SJSA1 (cell line): ENCODE measurements at places on chromosomes 3 and 15. TPM values are rescaled to one million over a fixed set of nuclear protein-coding genes. Genes with fewer than 3 reads are reported as not detected.
A peak's percentile ranks its signal among the peaks of the same experiment; 100 is the strongest.

Gene IL17RB
- total RNA-seq: not detected in 2 replicates

Gene TAGLN3
- not detected in 2 replicates for total RNA-seq

Gene STRA6
- total RNA-seq: 0.18 TPM in 1 of 2 replicates, not detected in the other

Gene GPR160
- total RNA-seq: 0.89 TPM in 1 of 2 replicates, not detected in the other

Gene ASB14
- not detected in 2 replicates for total RNA-seq

Gene BSN
- 0.05 TPM in 1 of 2 replicates, not detected in the other for total RNA-seq

- H3K27me3 ChIP-seq: no peaks in the 10 kb centered on the region
- no peak overlapping the region for H3K4me3 ChIP-seq
- no peak for DNase-seq
Measured at GRCh38 chr15:49215768-49216739, 46.0 kb downstream of the GALK2 start.

DNA sequence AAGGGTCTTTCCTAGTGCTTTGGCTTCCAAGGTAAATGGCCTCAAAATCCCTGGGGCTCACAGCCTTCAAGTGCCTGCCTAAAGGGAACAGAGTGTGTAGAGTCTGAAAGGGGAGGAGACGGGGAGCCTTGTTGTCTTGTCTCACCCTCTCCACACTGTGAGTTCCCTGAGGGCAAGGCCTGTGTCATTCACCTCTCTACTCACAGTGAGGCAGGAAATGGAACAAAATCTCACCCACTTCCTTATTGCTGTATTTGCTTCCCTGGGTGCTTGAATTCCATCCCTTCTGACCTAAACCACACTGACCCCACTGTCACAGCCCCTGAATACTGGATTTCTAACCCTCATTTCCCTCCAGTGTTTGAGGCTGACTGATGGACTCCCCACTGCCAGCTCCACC lies 197.5 kb downstream of the EPHB1 start:
- no peak overlapping the region for H3K27ac ChIP-seq
- H3K27me3 ChIP-seq: 0 out of 2 replicates have a peak, but pooled peaks cover 5% of the 10 kb centered on the region
- H3K4me3 ChIP-seq: no peak overlapping the region
- no peaks in the 10 kb centered on the region for H3K36me3 ChIP-seq

GRCh38 chr15:52010633-52011595 lies 8.1 kb upstream of the MAPK6 start:
- peak overlapping the region; percentile 37 for H3K27ac ChIP-seq
- no peaks in the 10 kb centered on the region for H3K36me3 ChIP-seq
- H3K4me3 ChIP-seq: no peak overlapping the region

DNA sequence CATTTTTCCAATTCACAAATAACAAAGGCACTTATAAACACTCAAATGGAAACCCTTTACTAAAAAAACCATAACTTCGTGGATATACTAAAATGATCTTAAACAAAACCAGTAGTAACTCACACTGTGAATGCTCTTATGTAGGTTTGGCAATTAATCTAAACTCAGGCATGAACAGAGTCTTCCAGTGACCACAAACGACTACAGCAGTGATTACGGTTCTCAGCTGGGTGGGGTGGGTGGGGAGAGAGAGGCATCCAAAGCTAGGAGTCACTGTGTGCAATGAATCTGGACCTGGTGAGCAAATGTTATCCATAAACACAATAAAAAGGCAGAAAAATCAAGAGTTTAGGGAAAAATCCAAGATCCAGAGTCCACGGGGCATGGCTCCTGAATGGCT lies 21.3 kb downstream of the SLC12A8 start:
- H3K27me3 ChIP-seq: no peaks in the 10 kb centered on the region
- H3K27ac ChIP-seq: no peak overlapping the region
- DNase-seq: no peak
- H3K4me3 ChIP-seq: no peak overlapping the region

DNA sequence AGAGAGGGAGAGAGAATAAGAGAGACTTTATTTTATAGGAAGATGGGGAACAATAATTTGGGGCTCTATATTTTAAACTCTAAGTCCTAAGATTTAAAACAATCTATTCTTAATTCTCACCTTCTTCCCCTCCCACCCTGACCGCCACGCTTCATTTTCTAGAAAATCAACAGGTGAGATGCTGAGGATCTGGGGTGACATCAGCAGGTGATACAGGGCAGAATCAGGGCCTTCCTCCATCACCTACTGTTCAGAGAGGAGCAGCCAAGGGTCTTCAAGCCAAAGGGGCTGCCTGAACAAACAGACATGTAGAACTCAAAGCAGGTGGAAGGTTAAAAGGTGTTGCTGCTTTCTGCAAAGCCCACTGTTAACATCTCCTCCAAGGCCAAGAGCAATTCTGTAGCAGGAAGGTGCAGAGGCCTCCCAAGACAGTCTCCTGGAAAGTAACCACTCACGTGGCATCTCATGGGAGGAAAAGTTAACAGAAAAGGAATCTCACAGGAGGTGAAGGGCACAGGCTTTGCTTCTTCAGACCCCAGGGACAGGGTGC lies 183.6 kb upstream of the TLE3 start:
- no peaks in the 10 kb centered on the region for H3K36me3 ChIP-seq
- H3K27me3 ChIP-seq: no peaks in the 10 kb centered on the region
- H3K4me1 ChIP-seq: no peaks in the 10 kb centered on the region; the same call in 1 of the 2 replicates
- no peak for DNase-seq
- H3K4me3 ChIP-seq: no peak overlapping the region
- H3K27ac ChIP-seq: no peak overlapping the region

DNA sequence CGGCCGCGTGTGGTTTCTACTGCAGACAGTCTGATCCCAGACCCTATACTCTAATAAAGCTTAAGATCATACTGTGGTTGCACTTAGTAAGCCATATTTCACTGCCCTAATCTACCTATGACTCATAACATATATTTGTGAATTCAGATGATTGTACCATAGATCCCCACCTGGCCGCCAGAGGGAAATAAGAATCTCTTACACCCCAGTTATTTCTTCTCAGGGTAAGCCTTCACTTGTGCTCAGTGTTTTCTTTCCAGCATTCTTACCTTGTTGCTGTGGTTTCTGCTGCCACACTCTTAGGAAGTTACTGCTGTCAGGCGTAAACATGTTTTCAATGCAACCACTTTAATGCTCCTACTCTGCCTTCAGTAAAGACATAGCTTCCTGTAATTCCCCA lies 105.9 kb downstream of the B3GALNT1 start:
- no peak overlapping the region for H3K27ac ChIP-seq
- H3K27me3 ChIP-seq: no peaks in the 10 kb centered on the region
- no peak overlapping the region for H3K4me3 ChIP-seq
- no peak for DNase-seq

GRCh38 chr3:129727707-129728106 lies 121.2 kb upstream of the PLXND1 start:
- H3K27me3 ChIP-seq: no peaks in the 10 kb centered on the region
- peaks cover 5% of the 10 kb centered on the region for H3K4me1 ChIP-seq
- no peaks in the 10 kb centered on the region for H3K36me3 ChIP-seq
- H3K27ac ChIP-seq: no peak overlapping the region

GRCh38 chr3:146077181-146077580 lies 83.8 kb downstream of the PLOD2 start:
- H3K27me3 ChIP-seq: no peaks in the 10 kb centered on the region; the same call in 1 of the 2 replicates
- peak; percentile 35 for DNase-seq
- peaks cover 13% of the 10 kb centered on the region for H3K4me1 ChIP-seq
- peak overlapping the region; percentile 13; the same call in 1 of the 2 replicates for H3K27ac ChIP-seq

- H3K36me3 ChIP-seq: peaks cover 9% of the 10 kb centered on the region
- no peak overlapping the region for H3K4me3 ChIP-seq
- no peaks in the 10 kb centered on the region for H3K27me3 ChIP-seq
- no peak overlapping the region for H3K27ac ChIP-seq
- H3K4me1 ChIP-seq: peaks cover 6% of the 10 kb centered on the region
Measured at GRCh38 chr15:77032647-77033416, 37.9 kb downstream of the PSTPIP1 start.

DNA sequence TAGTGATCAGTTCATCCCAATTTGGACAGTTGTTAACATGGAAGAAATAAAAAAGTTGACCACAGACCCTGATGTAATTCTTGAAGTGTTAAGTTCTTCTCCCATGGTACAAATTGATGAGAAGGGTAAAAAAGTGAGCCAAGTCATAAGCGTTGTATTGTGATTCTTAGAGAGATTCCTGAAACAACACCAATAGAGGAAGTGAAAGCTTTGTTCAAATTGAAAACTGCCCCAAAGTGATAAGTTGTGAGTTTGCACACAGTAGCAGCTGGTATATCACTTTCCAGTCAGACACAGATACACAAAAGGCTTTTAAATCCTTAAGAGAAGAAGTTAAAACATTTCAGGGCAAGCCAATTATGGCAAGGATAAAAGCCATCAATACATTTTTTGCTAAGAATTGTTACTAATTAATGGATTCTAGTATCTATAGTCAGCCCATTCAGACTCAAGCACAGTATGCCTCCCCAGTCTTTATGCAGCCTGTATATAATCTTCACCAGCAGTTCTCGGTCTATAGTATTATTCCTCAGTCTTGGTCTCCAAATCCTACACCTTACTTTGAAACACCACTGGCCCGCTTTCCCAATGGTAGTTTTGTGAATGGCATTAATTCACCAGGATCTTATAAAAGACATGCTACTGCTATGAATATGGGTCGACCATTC lies 38.2 kb downstream of the CDIN1 start:
- no peaks in the 10 kb centered on the region for H3K27me3 ChIP-seq
- DNase-seq: no peak
- no peaks in the 10 kb centered on the region for H3K36me3 ChIP-seq
- H3K4me3 ChIP-seq: no peak overlapping the region
- peaks cover 6% of the 10 kb centered on the region for H3K4me1 ChIP-seq

- H3K4me1 ChIP-seq: peaks cover 18% of the 10 kb centered on the region
- H3K36me3 ChIP-seq: no peaks in the 10 kb centered on the region
Measured at GRCh38 chr3:66098436-66098835, 59.7 kb upstream of the MAGI1 start.

DNA sequence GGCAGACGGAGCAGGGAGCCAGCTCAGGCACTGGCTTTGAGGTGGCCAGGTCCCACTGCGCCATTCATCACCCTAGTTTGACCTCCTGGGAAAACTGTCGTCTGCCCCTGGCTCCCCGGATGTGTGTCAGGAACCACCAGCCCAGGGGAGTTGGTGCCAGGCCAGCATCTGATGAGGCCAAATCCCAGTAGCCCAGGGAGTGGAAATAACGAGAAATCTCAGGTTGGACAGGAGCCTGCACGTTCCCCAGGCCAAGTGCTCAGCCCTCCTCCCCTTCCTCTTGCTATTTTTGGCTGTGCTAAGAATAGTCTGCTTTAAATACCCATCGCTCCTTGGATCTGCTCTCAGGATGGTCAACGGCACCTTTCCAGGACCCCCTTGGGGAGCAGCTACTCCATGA lies 93.1 kb upstream of the RPL32 start:
- no peaks in the 10 kb centered on the region for H3K27me3 ChIP-seq
- H3K4me3 ChIP-seq: no peak overlapping the region
- no peaks in the 10 kb centered on the region for H3K4me1 ChIP-seq
- H3K36me3 ChIP-seq: peaks cover 5% of the 10 kb centered on the region
- no peak for DNase-seq

DNA sequence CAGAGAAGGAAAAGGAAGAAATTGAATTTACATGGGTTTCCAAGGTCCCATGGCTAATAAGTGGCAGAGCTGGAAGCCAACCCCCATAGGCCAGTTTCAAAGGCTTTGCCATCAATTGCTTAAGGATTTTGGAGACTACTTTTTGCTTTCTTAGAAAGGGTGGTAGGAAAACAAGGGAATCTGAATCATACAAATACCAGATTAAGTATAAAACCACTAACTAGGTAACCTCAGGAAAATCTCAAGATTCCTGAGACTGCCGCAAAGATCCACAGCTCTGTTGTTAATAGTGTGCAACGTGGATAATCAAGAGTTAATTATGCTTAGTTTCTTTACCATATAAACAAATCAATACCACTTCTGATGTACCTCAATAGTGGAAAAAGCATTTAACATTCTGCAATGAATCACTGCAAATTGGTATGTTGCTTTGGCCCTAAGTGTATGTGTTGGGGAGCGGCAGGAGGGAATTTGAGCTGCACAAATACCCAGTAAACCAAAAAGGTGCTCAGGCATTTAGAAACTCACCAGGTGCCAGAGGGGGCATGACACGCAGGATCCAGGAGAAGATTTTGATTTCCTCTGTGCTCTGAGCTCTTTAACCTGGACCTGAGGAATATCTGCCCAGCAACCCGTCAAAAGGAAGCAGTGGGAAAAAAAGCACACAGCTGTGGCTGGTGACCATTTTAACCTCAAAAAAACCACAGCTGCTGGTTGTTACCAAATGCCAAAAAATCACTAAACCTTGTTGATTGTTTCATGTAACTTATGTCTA lies 22.0 kb downstream of the AADAC start:
- peak; percentile 16 for DNase-seq
- no peaks in the 10 kb centered on the region for H3K36me3 ChIP-seq
- H3K4me1 ChIP-seq: peaks cover 19% of the 10 kb centered on the region
- no peaks in the 10 kb centered on the region for H3K27me3 ChIP-seq
- H3K27ac ChIP-seq: peak overlapping the region; percentile 59; the same call in 1 of the 2 replicates

- H3K27ac ChIP-seq: no peak overlapping the region
- no peak overlapping the region for H3K4me3 ChIP-seq
- H3K36me3 ChIP-seq: no peaks in the 10 kb centered on the region
Measured at GRCh38 chr3:7205962-7206361, 345.0 kb downstream of the GRM7 start.

DNA sequence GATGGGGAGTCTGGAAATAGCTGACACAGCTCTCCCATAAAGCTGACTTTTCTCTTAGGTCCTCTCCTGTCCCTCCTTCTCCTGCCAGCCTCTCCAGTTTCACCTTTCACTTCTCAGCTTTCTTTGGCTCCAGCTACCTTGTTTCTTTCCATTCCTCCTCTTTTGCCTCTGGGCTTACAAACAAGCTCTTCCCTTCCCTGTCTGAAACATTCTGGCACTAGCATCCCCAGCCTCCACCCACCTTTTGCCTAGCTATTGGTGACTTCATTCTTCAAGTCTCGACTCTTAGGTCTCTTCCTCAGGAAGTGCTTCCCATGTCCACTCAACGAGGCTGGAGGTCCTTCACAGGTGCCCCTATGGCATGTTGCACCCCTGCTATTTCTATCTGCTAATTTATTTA lies 20.5 kb upstream of the AVEN start:
- no peak overlapping the region for H3K27ac ChIP-seq
- no peak for DNase-seq
- H3K4me3 ChIP-seq: no peak overlapping the region
- H3K36me3 ChIP-seq: no peaks in the 10 kb centered on the region
- H3K27me3 ChIP-seq: no peaks in the 10 kb centered on the region

DNA sequence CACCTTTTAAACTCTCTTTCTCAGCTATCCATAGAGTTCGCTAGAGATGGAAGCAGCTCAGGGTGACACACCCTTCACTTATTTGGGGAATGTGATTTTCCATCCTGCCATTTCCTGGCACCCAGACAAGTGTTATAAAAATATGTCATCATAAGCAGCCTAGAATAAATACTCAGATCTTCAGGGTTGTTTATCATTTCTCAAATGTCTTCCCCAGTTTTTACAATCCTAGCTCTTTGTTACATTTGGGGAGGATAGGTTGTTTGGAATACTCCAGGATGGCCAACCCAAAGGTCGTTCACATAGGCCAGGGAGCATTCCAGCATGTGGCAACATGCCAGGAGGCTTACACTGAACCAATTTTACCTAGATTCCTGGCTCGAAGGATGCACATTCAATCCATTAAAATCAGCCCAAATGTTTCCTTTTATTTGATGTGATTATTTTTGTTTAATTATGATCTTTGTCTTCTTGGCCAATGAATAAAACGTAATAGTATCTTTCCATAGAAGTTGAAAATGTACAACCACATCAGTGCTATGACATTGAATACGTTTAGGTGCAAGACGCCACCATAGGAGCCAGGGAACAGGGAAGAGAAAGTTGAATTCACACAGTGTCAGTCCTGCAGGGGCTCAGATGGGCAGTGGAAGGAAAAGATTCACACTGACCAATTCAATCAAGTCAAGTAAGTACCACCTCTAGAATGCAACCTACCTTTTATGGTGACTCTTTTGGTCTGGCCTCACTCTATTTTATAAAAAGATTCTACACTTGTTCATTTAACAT lies 537.7 kb upstream of the MDFIC2 start:
- H3K36me3 ChIP-seq: no peaks in the 10 kb centered on the region
- no peak overlapping the region for H3K4me3 ChIP-seq
- DNase-seq: peak; percentile 75
- H3K4me1 ChIP-seq: peaks cover 44% of the 10 kb centered on the region
- peak overlapping the region; percentile 26 for H3K27ac ChIP-seq
